ENCODE measurements at places on chromosomes 11 and 22.

- peak; percentile 12 for DNase-seq
Measured at GRCh38 chr22:50683994-50684371, 11.4 kb downstream of the SHANK3 start.

- no peak for DNase-seq
Measured at GRCh38 chr11:35218956-35219355, 80.0 kb downstream of the CD44 start.

- DNase-seq = no peak
Measured at GRCh38 chr11:100003985-100004384, 683.1 kb upstream of the ARHGAP42 start.

DNA sequence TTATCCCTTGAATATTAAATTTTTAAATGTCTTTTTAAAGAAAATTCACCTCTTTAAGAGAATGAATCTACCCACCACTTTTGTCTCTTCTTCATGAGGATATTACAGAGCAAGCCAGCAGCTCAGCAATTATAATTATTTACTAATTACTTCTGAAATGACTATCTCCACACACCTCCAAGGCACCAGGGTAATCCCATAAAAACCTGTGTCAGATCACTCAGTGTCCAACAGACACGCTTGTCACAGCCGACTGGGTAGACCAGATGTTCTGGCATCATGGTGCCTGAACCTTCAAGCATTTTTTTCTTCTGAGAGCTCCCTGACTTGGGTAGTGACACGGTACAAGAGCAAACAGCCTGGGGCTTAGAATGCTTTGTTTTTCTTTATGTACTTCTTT is 61.4 kb downstream of the EFCAB6 start:
- no peak for DNase-seq

DNA sequence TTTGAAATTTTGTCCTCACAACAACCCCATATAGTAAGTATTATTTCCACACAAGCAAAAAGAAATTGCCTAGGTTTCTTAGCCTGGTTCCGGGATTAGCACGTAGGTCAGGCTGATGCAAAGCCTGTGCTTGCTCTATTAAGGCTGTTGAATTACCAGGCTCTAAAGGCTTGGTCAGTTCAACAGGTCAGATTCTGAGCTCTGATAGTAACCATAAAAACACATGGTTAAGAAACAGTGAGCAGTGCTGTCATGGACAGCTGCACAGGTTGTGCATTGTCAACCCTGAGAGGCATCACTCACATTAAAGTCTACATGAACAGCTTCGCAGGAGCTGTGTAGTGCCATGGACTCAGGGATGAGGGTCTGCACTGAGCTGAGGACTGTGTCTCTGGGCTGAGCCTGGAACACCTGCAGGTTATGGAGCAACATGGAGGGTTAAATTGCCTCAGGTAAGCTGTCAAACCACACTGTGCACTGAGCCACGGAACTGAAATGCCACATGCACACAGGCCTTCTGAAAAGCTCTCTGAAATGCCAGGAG is 98.0 kb downstream of the PIWIL4 start:
- no peak for DNase-seq

DNA sequence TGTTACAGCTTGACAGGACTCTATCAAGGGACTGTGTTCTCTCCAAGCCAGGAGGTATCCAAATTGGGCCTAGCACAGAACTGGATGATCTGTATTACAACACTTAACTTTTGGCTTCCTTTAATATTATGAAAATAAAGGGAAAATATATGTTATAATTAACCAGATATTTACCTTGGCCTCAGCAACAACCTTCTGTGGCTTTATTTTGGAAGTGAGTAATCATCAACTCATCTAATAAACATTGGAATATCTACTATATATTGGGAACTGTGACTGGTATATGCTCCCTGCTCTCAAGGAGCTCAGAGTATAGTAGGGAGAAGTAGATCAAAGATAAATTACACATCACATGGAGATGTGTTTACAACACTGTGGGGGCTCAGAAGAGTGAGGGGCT is 352.2 kb downstream of the METTL15 start:
- DNase-seq = no peak

Measured in activated CD8-positive, alpha-beta memory T cell treated with anti-CD3 and anti-CD28 coated beads, Interleukin-2, amount 50 U/mL, for 4 hours (primary cell).